ENCODE measurements at places on chromosomes 1 and 21. TPM values are rescaled to one million over a fixed set of nuclear protein-coding genes. Genes with fewer than 3 reads are reported as not detected.

LCE3D gene
- total RNA-seq, result not detected

NR5A2 gene
- 17.5 TPM for total RNA-seq

DNA sequence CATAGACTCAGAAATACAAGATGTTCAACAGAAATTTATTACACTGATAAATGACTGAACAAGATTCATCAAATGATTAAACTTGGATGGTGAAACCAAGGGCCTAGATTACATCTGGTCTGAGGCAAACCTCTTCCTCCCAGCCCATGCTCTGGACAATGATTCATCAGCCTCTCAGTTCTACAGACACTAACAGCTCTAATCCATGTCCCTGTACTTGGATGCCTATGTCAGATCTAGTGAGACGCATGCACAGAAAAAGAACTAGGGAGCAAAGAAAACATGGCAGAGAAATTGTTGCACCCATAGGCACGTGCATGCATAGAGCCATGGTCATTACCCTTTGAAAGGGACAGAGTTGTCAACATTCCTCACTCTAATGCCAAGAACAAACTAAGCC is 250.1 kb downstream of the KCNH1 start:
- no peak overlapping the region for H3K4me3 ChIP-seq
- no peaks in the 10 kb centered on the region for H3K4me1 ChIP-seq
- H3K27ac ChIP-seq, result no peak overlapping the region
- no peaks in the 10 kb centered on the region for H3K27me3 ChIP-seq
- H3K36me3 ChIP-seq, result no peaks in the 10 kb centered on the region

METTL18 gene
- 3.5 TPM for total RNA-seq

IL20 gene
- total RNA-seq, result not detected

IGFN1 gene
- total RNA-seq, result 0.08 TPM

GUCA2A gene
- total RNA-seq, result not detected

GRCh38 chr1:185337246-185337645 is 20.2 kb upstream of the IVNS1ABP start:
- H3K27ac ChIP-seq, result no peak overlapping the region
- H3K27me3 ChIP-seq, result no peaks in the 10 kb centered on the region
- no peak for DNase-seq
- no peaks in the 10 kb centered on the region for H3K4me1 ChIP-seq

GRCh38 chr1:46757956-46758528 is 39.1 kb upstream of the EFCAB14 start:
- H3K36me3 ChIP-seq, result no peaks in the 10 kb centered on the region
- no peak overlapping the region for H3K27ac ChIP-seq
- no peaks in the 10 kb centered on the region for H3K27me3 ChIP-seq
- no peaks in the 10 kb centered on the region for H3K4me1 ChIP-seq

RAB7B gene
- total RNA-seq, result not detected

CLDN8 gene
- not detected for total RNA-seq

MTARC2 gene
- total RNA-seq, result 96.1 TPM

S100A14 gene
- 1.7 TPM for total RNA-seq

- H3K4me1 ChIP-seq, result no peaks in the 10 kb centered on the region
- no peak for DNase-seq
- H3K36me3 ChIP-seq, result no peaks in the 10 kb centered on the region
Measured at GRCh38 chr1:219430419-219430818, 182.5 kb downstream of the ZC3H11B start.

DNA sequence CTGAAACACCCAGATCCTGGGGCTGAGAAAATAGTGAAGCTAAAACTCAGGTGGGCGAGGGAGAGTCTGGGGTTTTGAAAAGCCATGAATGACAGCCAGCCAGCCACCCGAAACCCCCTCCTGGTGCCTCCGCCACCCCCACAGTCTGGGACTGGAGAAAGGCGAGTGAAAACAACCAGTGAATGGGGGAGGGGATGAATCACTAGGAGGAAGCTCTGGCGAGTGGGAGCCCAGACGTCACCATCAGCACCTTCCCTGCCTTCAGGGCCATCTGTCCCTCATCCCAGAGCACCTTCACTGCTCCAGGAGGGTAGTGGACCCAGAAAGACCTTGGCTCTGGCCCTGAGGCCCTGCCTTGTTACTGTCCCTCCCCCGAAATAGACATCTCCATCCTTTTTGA is 9.2 kb downstream of the RORC start:
- DNase-seq, result no peak
- H3K27ac ChIP-seq, result no peak overlapping the region
- no peaks in the 10 kb centered on the region for H3K27me3 ChIP-seq
- H3K36me3 ChIP-seq, result no peaks in the 10 kb centered on the region
- peaks cover 43% of the 10 kb centered on the region for H3K4me1 ChIP-seq

- no peaks in the 10 kb centered on the region for H3K27me3 ChIP-seq
- H3K4me1 ChIP-seq, result peaks cover 27% of the 10 kb centered on the region
- no peak overlapping the region for H3K4me3 ChIP-seq
- no peak for DNase-seq
- H3K36me3 ChIP-seq, result no peaks in the 10 kb centered on the region
Measured at GRCh38 chr1:241641773-241642592, 1.8 kb upstream of the CHML start.

DNALI1 gene
- 3.1 TPM for total RNA-seq

DNA sequence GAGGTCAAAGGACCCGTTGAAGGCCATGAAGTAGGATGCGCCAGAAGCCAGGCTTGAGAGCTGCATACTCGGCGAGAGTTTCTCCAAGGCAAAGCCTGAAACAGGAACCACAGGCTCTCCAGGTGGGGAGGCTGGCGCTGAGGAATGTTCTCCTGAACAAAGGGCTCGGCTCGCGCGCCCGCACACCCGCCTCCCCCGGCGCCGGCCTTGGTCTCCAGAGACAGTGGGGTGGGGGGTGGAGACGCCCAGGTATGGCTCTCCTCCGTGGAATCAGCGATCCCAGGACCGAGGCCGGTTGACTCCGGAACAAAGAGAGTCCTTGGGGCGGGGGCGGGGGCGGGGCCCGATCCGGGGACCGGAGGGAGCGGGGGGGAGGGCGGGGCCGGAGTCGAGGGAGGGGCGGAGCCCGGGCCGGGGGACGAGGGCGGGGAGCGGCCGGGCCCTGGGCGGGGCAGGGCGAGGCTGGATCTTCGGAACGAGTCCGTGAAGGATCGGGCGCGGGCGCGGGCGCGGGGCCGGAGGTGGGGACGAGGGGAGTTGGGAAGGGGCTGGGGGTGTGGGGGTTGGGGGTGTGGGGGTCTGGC is 85.0 kb downstream of the NKAIN1 start:
- DNase-seq, result peak; percentile 81
- H3K4me1 ChIP-seq, result no peaks in the 10 kb centered on the region
- H3K27ac ChIP-seq, result no peak overlapping the region
- peak overlapping the region; percentile 56 for H3K4me3 ChIP-seq
- H3K36me3 ChIP-seq, result no peaks in the 10 kb centered on the region

DNA sequence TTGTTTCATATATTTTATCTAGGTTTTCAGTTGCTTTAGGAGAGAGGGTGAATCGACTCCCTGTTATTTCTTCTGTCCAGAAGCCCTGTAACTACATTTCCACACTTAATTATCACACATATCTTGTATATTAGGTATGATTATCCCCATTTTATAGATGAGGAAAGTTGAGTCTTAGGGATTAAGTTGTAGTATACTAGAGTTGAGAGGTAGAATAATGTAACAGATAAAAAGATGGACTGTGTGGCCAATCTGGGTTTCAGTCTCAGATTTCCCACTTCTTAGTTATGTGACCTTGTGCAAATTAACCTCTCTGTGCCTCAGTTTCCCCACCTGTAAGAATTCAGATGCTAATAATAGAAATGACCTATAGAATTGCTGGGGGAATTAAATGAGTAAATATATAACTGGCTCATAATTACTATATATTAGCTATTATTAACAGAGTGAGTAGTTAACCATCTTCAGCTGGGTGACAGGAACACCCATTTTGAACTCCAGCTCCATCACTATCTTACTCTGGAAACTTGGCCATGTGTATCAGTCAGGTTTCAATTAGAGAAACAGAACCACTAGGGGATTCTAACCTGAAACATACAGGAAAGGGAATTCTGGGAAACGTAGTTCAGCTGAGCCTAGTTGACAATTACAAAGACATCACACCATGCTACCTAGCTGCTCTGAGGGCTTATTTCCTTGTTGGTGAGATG is 20.4 kb upstream of the FOXO6 start:
- no peaks in the 10 kb centered on the region for H3K36me3 ChIP-seq
- no peak for DNase-seq
- H3K4me1 ChIP-seq, result no peaks in the 10 kb centered on the region
- H3K27ac ChIP-seq, result no peak overlapping the region
- H3K4me3 ChIP-seq, result no peak overlapping the region

DNA sequence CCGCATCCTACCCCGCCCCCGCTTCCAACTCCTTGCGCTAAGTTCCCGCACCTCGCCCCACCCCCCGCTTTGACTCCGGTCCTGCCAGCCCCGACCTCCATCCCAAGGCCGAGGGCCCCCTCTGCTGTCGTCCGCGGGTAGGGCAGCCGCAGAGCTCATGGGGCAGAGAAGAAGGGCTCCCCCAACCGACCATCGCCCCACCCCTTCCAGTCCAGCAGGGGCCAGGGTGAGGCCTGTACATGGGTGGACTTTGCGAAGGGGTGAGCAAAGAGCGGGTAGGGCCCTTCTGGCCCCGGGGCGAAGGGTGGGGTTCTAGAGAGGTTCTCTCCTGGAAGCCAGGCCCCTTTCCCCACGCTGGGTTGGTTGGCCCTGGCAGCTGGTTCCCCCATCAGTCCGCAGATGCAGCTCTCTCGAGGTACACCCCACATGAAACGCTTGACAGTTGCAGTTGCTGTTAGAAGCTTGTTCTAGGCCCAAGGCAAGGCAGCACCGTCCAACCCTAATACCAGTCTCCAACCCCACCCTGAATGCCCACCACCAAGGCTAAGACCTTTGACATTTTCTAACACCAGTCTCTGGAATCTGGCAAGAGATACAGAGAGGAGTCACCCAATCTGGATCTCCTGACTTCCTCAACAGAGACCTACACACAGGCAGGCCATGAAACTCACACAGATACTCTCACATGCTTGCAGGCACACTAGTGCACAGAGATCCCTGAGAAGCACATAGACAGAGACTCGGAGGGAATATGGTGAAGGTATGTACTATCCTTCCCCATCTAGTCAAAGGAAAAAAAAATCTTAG is 25.3 kb upstream of the ADGRB2 start:
- no peaks in the 10 kb centered on the region for H3K36me3 ChIP-seq
- H3K4me1 ChIP-seq, result peaks cover 3% of the 10 kb centered on the region
- H3K4me3 ChIP-seq, result peak overlapping the region; percentile 57
- no peak overlapping the region for H3K27ac ChIP-seq

DNA sequence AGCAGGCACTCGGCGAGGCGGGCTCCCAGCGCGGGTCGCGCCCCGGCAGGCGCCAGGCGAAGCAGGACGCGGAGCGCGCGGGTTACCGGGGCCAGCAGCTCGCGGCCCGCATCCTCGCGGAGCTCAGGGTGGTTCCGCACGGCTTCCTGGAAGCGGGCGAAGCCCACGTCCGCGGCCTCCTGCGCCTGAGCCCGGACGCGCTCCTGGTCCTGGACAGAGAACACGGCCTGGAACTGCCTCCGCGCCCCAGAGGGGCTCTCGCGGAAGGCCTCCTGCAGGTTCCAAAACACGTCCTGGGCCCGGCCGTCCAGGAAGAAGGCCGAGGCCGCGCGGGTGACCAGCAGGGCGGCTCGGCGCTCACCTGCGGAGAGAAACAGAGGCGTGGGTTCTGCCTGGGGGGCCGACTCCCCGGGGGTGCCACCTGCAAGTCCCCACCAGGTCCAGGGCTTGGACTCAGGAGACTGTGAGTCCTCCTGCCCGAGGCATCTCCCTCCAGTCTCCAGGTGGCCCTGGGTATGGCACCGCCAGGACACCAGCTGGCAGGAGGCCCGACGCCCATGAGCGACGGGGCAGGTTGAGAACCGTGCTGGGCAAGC is 11.4 kb downstream of the TTC34 start:
- no peak overlapping the region for H3K4me3 ChIP-seq
- H3K27ac ChIP-seq, result no peak overlapping the region
- no peaks in the 10 kb centered on the region for H3K4me1 ChIP-seq
- DNase-seq, result no peak
- H3K36me3 ChIP-seq, result no peaks in the 10 kb centered on the region

GRCh38 chr1:231750296-231750695 is 123.7 kb downstream of the DISC1 start:
- H3K4me1 ChIP-seq, result no peaks in the 10 kb centered on the region
- no peak for DNase-seq
- no peaks in the 10 kb centered on the region for H3K36me3 ChIP-seq
- no peaks in the 10 kb centered on the region for H3K27me3 ChIP-seq

- H3K27me3 ChIP-seq, result no peaks in the 10 kb centered on the region
- H3K4me3 ChIP-seq, result no peak overlapping the region
- H3K27ac ChIP-seq, result no peak overlapping the region
- no peak for DNase-seq
- H3K36me3 ChIP-seq, result peaks cover 2% of the 10 kb centered on the region
Measured at GRCh38 chr1:201720522-201720844, 108.5 kb upstream of the IPO9 start.

DNA sequence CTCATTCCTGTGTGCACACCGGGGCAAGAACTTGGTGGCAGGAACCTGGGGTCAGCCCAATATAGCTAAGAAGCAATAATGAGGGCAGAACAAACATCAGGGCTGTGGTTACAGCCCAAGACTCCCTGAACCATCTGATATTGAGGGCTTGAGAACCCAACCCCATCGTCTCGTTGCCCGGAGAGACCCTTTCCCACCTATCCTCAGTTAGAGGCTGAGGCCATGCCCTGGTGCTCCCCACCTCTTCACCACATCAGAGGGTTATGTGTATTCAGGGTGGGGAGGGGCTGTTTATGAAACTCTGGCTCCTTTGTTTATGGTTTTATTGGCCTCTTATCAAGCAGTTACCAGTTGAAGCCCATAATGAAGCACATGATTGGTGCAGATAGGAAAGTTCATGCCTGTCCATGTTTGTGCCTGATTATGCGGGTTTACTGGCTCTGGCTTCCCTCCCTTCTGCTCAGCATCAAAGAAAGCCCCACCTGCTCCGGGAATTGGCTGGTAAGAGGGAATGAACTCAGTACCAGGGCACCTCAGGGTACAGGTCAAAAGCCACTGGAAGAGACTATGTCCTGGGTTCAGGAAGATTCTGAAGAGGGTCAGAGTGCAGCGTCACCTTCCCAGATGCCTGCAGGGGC is 14.5 kb downstream of the NUAK2 start:
- H3K27ac ChIP-seq, result no peak overlapping the region
- DNase-seq, result no peak
- peaks cover 39% of the 10 kb centered on the region for H3K36me3 ChIP-seq
- H3K27me3 ChIP-seq, result no peaks in the 10 kb centered on the region
- H3K4me1 ChIP-seq, result no peaks in the 10 kb centered on the region

PLA2G2D gene
- total RNA-seq, result 0.08 TPM

RCSD1 gene
- total RNA-seq, result 15.0 TPM

DNA sequence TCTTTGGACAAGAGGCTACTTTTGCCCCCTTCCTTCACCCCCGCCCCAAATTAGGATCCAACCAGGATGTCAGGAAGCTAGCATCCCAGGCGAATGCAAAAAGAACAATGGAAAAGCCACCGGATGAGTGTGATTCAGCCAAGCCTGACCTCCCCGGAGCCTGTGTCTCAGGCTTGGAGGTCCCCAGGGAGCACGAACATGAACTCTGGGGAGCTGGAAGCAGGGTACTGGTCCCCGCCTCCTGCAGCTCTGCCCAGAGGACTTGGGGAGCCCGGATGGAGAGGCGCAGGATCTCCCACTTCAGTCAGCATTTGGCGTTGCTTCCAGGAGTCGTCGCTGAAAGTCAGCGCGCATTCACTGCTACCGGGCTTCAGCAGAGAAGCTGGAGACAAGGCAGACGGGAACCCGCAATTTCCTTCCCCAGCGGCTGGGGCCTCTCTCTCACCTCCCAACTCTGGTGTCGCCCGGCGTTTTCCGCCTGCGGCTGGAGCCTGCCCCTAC is 1.8 kb upstream of the TBX15 start:
- H3K4me3 ChIP-seq, result no peak overlapping the region
- H3K4me1 ChIP-seq, result peaks cover 20% of the 10 kb centered on the region
- no peaks in the 10 kb centered on the region for H3K36me3 ChIP-seq
- no peak for DNase-seq

FCRL6 gene
- 2.7 TPM for total RNA-seq

- no peaks in the 10 kb centered on the region for H3K36me3 ChIP-seq
- no peaks in the 10 kb centered on the region for H3K4me1 ChIP-seq
Measured at GRCh38 chr1:20964540-20965484, 177.7 kb upstream of the HP1BP3 start.

UBE2U gene
- not detected for total RNA-seq
